Stimulated activated CD8-positive, alpha-beta memory T cell treated with anti-CD3 and anti-CD28 coated beads, Interleukin-7, amount 100 ng/mL, for 1 hour (primary cell): ENCODE measurements at places on chromosomes 5 and 9.
A peak's percentile ranks its signal among the peaks of the same experiment; 100 is the strongest.

GRCh38 chr5:133779828-133780475 lies 167.6 kb upstream of the FSTL4 start:
- no peak for DNase-seq

- DNase-seq = no peak
Measured at GRCh38 chr5:149154650-149155049, 13.4 kb downstream of the ABLIM3 start.

- no peak for DNase-seq
Measured at GRCh38 chr9:95820074-95820473, 55.4 kb upstream of the ERCC6L2 start.

DNA sequence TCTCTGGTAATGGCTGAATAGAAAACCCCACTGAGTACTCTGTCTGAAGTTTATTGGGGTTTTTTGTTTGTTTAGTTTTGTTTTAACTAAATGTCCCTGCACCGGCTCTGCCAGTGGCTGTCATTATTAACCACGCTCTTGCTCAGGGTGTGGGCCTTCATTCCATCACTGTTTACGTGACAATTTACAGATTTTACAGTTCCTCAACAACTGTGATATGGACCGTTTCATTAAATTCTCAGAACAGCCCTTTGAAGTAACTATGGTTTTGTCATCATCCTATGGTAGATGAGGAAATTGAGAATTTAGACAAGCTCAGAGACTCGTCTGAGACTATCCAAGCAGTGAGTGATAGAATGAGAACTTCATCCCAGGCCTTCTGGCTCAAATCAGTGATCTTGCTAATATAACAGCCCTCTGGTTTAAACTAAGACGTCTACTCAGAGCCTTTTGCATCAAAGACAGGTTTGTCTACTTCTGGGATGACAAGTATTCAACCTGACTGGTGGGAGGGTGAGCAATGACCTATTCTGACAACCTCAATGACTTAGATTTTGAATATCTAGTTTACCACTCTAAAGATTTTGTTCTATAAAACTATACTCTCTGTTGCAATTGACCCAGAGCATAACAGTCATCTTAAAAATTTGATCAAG lies 77.3 kb upstream of the MAP3K1 start:
- no peak for DNase-seq

DNA sequence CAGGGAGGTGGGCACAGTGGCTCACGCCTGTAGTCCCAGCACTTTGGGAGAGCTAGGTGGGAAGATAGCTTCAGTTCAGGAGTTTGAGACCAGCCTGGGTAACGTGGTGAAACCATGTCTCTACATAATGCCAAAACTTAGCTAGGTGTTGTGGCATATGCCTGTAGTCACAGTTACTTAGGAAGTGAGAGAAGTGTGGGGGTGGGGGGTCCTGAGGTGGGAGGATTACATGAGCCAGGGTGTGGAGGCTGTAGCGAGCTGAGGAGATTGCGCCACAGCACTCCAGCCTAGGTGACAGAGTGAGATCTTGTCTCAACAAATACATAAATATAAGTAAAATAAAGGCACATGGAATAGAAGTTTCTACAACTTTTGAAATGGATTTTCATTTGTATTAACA lies 23.1 kb downstream of the VCAN start:
- DNase-seq = no peak

DNA sequence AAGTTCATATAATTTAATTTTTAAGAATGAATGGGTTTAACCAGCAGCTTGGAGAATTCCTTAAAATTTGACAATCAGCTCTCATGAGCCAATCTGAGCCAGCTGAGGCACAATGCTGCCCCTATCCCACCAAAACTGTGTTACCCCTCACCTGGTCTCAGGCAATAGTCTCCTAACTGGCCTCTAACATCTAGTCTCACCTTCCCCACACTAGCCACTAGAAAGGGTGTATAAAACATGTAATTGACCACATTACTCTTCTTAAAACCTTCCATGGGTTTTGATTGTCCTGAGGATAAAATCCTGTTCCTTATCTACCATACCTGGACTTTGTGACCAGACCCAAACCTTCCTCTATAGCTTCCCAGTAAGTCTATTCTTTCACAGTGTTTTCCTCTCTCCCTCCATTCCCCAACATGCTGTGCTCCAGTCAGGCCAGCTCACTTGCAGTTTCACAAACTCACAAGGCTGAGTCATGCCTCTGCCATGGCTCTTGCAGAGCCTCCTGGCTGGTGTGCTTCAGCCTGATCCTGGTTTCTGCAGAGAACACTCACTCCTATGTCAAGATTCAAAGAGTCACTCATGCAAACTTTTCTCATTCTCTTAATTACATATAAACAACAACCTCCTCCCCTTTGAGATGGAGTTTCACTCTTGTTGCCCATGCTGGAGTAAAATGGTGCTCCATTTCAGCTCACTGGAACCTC lies 16.0 kb upstream of the ZCCHC7 start:
- no peak for DNase-seq

DNA sequence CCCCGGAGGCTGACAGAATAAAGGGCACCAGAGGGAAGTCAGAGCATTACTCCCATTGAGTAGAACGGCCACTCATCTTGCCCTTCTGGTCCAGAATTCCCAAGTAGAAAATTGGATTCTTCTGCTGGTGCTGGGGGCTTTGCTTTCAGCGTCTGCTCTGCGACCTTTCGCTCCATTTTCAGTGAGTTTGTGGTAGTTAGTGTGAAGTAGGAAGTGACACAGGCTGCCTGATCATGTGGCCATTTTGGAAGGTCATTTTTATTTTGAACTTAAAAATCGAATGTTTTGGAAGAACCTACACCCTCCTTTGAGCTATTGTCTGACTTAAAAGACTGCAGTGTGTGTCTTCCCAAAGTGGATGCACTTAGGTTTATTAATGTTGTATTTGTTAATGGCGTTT lies 56.7 kb upstream of the FAM120AOS start:
- no peak for DNase-seq

GRCh38 chr5:145780982-145781381 lies 54.2 kb downstream of the PRELID2 start:
- DNase-seq = no peak

GRCh38 chr9:123360161-123361085 lies 4.4 kb downstream of the CRB2 start:
- DNase-seq = peak; percentile 9

DNA sequence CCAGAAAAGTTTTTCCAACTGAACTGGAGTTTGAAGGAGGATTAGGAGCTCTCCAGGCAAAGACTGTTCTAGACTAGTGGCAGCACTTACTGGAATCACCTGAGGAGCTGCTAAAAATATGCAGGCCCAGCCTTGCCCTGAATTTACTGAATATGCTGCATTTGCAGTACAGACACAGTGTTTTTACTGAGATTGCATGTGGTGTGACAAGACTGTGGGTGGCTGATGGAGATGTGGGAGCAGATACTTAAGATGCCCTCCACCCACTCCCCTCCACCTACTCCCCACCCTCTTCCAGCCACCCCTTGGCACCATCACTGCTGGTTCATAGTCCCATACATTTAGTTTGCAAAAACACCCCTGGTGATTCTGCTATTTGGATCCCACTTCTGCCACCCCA lies 64.1 kb upstream of the HRH2 start:
- DNase-seq = no peak

- no peak for DNase-seq
Measured at GRCh38 chr5:180156141-180156540, 52.9 kb downstream of the RASGEF1C start.

DNA sequence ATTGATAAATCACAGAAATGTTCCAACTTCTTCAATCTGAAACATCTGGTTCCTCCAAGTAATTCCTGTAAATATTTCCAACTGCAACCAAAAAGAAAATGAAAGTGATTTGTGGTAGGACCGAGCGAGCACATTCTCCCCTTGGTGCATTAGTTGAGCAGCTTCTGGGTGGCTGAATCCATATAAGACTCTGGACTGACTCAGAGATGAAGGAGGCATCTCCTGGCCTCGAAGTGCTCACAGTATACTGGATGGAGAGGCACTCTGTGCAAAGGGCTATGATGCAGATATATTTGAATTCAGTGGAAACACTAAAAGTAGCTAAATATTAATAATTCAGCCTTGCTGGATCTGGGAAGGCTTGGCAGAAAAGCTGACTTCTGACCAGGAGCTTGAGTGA lies 265.0 kb downstream of the MARCHF11 start:
- no peak for DNase-seq

GRCh38 chr5:135741040-135741439 lies 93.4 kb upstream of the SLC25A48 start:
- no peak for DNase-seq

GRCh38 chr5:89255845-89256463 lies 373.0 kb upstream of the MEF2C start:
- no peak for DNase-seq

GRCh38 chr9:125797930-125798329 lies 50.8 kb downstream of the PBX3 start:
- no peak for DNase-seq

DNA sequence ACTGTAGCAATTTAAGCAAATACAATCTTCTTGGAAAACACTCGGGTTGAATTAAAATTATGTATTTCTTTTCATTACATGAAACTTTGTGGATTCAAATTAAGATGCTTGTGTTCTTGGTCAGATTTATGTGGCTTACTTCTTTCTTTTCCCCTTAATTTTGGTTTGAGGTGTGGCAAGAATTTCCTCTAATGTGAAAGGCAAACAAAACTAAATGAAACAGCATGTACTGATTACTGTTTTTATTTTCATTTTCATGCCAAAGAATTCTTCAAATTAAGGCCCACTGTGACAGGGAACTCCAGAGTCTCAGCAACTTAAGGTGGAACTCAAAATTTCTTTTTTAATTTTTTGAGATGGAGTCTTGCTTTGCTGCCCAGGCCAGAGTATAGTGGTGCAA lies at the start of gene OMD:
Gene OMD, minus strand, starts transcription at position 132 of the 400 bp plus-strand sequence. CDS start 6,913 bp downstream, outside the sequence.
- DNase-seq = no peak

DNA sequence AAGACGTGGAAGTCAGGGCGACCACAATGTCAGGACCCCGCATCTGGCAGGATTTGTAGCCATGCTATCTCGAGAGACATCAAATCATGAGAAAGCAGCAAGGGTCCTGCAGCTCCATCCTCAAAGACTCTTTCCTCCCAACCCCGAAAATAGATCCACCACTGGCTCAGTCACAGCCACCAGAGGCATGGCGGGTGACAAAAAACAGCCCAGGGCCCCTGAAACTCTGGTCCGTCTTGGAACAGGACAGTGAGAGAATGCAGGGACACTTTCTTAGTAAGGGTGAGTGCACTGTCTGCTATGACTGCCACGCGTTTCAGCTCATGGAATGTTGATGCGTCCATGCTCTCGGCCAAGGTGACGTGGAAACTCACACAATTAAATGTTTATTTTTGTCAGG lies 220.9 kb downstream of the IRX2 start:
- no peak for DNase-seq

DNA sequence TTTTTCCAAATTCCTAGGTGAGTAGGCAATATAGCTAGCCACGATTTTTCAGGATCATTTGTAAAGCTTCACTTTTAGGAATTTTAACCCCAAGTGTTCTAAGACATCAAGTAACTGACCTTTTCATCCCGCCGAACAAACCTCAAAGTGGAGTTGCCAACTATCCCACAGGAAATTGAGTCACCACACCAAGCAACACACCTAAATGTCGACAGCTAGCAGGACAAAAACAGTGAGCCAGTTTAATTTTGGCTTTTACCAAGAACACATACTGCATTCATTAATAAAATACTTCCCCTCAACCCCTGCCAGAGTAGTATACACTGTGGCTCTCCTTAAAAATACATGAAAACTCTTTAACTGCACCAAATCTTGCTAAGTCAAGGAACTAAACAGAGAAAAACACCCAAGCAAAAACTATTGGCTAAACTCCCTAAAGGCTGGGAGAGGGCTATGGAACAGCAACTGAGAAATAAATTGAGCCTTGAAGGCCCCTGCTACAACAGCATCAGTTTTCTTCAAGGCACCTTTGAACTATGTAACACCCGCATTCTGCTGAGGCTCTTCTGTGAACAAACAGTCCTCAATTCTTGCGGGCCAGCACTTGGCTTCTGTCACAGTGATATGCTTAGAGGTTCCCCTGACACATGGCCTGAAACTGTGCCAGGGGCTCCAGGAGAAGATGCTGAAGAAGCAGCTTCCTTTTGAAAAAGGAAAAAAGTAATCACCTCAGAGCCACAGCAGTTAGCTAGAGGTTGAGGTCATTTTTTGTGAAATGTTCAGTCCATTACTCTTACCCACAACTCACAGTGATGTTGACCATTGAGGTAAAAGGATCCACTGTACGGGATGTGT lies 459.6 kb downstream of the RAB3C start:
- DNase-seq = no peak

DNA sequence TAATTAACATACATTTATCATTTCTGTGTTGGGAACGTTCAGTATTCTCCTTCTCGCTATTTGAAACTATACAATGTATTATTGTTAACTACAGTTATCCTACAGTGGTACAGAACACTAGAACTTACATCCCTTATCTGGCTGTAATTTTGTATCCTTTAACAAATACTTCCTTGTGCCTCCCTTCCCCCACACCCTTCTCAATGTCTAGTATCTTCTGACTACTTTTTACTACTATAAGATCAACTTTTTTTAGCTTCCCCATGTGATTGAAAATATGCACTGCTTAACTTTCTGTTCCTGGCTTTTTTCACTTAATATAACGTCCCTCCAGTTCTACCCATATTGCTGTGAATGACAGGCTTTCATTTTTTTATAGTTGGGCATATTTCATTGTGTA lies 253.5 kb downstream of the RAB3C start:
- DNase-seq = no peak

- no peak for DNase-seq
Measured at GRCh38 chr9:27835746-27836145, 262.5 kb upstream of the C9orf72 start.

DNA sequence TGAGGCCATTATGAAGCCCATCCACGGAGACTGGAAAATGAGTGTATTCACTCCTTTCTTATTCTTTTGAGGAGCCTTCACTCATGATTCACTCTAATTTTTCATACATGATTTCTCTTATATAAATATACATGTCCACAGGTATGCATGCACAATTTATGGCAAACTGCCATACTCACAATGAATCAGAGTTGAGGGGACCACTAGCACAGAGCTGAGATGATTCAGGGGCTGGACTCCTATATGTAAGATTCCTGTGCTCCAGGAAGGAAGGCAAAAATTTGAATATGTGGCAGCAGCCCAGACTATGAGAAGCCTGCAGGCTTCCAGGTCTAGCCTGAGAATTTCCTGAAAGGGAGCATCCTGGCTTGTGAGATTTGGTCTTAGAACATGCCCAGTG lies 484.6 kb downstream of the PRELID2 start:
- DNase-seq = no peak

DNA sequence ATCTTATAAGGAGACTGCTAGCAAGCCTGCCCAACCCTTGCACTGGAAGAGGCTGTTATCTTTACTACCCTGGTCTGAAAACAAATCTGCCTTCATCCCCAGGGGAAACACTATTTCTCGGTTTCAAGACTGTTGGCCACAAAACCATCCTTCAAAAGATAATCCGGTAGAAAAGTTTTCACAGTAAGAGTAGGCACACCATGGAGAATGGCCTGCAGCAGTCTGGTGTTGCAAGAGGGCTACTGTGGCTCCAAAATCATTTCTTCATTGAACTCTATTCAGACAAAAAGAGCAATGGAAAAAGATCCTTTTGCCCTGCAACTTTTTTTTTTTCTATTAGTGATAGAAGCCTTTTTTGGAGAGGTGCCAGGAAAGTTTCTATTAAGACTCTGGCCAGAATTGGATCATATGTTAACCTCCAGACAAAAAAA lies 163.9 kb downstream of the ARHGEF28 start:
- no peak for DNase-seq

GRCh38 chr5:137069358-137069757 lies 429.8 kb downstream of the SPOCK1 start:
- DNase-seq = no peak
